ENCODE measurements at places on chromosomes 5 and 9.

DNA sequence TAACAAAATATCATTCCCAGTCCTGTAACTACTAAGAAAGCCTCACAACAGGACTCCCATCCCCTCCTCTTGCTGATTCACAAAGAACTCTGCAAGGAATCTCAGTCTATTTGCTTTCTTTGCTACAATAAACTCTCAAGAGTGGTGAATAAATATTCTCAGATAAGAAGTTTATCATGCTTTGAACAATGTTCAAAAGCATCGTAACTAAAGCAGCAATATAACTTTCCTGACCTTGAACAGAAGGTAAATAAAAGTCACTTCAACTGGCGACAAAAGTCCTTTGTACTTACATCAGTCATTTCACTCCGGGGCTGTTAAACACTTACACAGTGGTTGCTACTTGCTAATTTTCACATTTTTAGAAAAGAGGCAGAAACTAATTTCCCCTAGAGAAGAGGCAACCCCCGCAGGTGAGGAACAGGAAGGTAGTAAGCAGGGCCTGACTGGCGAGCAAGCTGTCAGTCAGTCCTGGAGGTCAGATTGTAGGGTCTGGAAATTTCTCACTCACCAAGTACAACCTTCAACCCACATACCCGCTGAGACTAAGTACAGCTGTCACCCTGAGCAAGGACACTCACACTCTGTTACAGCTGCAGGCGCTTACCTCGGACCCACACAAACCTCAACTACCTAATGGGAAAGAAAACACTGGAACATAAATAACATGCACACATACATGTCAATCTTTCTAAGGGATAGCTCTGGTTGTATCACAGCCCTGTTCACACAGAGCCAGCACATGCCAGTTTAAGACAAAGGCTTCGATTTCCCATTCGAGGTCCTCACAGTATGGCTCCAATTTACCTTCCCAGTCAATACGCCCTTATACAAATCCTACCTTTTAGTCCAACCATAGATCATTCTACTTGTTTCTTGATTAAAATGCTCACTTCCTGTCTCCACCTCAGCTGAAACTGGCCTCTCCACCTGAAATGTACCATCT lies 104.6 kb upstream of the RETREG1 start:
- no peak for DNase-seq

DNA sequence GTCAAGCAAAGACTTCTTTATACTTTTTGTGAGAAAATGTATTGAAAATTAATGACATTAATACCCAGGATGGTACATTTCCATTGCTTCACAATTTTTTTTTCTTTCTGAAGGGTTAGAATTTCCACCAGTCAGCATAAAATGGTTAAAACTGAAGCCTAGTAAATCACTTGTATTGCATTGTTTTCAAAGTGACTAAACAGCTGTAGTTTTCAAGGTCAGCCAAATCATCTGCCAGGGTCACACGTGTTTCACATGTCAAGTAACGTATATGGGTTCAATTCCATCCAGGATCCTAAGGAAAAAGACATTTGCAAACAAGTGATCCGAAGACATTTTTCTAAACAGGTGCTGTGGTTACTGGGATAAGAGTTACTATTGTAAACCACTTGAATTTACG lies 574.2 kb downstream of the RAB3C start:
- DNase-seq: no peak

- DNase-seq: no peak
Observed at GRCh38 chr9:13478160-13478559, 198.7 kb upstream of the MPDZ start.

DNA sequence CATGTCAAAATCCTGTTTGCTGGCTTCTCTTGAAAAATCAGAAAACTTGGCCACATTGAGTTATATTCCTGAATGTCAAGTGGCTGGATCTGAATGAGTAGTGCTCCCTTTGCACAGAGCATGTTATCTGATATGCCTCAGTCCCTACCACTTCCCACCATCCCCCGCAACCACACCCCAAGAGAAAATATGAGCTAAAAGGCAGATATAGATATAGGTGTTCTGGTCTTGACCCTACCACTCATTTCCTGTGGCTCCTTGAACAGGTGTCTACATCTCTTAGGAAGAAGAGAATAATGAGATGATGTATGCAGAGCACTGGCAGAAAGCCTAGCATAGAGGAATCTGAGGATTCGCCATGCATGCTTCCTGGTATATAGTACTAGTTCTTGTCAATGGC lies 6.6 kb upstream of the CYSTM1 start:
- no peak for DNase-seq

DNA sequence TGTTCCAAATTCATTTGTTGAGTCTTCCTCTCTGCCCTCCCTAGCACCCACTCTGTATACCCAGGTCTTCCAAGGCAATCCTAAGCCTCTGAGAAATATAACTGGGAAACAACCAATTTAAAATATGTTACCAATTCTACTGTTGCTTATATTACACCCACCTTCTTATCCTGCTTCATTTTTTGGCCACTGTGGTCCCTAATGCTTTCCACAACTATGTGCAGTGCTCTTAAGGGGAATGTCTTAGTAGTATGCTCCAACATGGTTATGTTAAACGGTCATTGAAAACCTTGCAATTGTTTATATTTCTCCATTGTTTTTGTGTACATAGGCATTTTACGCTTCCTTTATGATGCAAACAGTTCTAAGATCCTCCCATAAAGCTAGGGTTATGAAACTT lies 273.1 kb upstream of the HAPLN1 start:
- DNase-seq: no peak

DNA sequence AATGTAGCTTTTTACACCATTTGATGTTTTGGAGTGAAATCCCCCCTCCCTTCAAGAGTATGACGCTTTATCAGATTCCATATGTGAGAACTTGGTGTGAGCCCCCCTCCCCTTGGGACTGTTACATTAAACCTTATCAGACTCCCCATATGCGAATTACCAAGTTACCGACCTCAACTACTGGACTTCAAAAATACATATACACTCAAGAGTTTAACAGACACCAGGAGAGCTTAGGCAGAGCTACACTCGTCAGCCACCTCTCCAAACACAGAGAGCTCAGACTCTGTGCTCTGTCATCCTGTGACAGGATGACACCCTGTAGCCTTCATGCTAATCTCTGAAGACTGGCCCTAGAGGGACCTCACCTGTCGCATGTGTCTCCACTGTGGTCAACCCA lies 50.2 kb downstream of the FAM114A2 start:
- DNase-seq: no peak

DNA sequence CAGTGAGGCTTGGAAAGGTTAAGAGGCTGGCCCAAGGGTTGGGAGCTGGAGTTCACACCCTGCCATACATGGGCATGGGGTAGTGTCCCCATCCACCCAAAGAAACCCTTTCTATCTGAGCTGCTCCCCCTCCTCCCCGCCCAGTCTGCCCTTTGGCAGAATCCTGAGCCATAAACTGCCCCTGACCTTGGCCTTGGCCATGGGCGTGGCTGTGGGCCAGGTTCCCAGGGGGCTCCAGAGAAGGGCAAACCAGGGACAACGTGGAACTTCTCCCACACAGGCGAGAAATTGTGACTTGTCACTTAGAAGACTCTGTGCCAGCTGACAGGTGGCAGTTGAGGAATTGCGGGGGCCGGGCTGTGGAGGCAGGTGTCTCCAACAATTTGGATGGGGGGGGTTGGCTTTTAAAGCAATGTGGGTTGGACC lies 4.8 kb downstream of the FAM78A start:
- no peak for DNase-seq

GRCh38 chr9:16624744-16625117 lies 245.7 kb downstream of the BNC2 start:
- DNase-seq: no peak

- no peak for DNase-seq
Observed at GRCh38 chr9:104971511-104971910, 43.6 kb upstream of the ABCA1 start.

DNA sequence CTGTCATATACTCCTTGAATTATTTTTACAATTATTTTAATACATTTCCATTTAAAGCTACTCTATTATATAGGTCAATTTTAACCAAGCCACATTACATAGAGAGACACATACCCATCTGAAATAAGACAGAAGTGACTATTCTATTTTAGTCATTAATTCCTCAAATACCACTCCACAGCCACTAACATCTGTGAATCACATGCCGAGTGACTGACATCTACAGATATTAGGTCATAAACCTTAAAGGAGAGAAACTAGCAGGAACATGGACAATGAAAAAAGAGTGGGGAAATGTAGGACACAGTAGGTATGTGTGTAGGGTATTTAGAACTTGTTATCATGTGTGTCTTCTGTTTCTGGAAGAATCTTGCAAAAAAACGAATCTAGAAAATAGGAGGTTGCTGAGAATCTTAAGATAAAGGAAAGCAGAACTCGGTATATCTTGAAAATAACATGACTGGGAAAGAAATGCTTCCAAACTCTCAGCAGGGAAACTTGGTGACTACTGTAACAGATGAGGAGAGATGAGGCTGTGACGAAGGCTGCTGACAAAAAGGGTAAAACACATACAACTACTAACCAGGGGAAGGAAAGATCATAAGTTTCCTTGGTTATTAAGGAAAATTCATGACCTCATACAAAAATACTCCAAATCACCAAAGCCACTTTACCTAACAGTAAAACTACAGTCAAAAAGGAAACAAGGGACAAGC lies 84.6 kb downstream of the PLPP1 start:
- no peak for DNase-seq

GRCh38 chr9:20256284-20256948 lies 365.9 kb downstream of the MLLT3 start:
- DNase-seq: no peak

- DNase-seq: no peak
Observed at GRCh38 chr9:16869131-16869881, 1.2 kb downstream of the BNC2 start.

DNA sequence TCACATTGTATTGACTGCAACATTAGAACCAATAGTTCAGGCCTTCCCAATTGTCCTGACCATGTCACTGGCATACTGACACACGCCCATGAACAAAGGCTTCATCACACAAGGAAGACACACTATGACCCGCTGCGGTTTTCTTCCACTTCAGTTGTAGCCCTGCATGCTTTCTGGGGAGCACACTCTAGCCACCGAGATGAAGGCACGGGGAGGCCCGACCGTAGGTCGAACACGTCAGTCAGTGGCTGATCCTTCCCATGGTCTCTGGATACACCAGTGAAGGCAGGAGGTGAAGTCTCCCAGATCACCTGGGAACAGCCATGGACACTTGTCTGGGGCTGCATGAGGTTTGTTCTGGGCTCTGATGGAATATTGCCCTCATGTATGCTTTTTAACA lies 224.7 kb downstream of the FSTL4 start:
- no peak for DNase-seq

DNA sequence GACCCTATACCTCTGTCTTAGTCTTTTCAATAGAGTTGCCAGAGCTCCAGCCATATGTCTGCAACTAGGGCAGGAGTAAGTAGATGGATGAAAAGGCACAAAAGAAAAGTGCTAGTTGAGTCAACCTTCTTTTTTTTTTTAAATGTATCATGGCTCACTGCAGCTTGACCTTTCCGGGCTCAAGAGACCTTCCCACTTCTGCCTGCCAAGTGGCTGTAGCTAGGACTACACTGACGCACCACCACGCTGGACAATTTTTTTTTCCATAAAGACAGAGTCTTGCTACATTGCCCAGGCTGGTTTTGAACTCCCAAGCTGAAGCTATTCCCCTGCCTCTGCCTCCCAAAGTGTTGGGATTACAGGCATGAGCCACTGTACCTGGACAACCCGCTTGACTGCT lies 27.3 kb downstream of the FOXE1 start:
- DNase-seq: no peak

DNA sequence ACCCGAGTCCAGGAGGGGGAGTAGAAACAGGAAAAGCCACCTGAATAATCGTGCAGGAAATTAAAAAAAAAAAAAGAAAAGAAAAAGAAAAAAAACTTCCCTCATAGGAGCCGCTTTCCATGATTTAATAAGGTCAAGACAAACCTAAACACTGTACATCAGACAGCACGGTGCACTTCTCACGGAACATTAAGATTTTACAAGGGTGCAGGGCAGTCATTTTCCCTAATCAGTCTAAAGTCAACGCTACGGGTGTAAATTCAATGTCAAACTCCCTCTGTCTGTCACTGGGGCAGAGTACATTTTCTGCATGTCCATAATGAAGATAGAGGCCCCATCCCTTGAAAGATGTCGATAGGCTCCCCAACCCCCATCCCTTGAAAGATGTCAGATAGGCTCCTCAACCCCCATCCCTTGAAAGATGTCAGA lies 139.7 kb downstream of the TSSK1B start:
- no peak for DNase-seq

GRCh38 chr5:77995793-77996409 lies 219.8 kb upstream of the TBCA start:
- DNase-seq: no peak

GRCh38 chr9:8677741-8678140 lies 878.2 kb upstream of the DMAC1 start:
- DNase-seq: no peak

GRCh38 chr9:19875291-19875920 lies 86.6 kb upstream of the SLC24A2 start:
- no peak for DNase-seq

DNA sequence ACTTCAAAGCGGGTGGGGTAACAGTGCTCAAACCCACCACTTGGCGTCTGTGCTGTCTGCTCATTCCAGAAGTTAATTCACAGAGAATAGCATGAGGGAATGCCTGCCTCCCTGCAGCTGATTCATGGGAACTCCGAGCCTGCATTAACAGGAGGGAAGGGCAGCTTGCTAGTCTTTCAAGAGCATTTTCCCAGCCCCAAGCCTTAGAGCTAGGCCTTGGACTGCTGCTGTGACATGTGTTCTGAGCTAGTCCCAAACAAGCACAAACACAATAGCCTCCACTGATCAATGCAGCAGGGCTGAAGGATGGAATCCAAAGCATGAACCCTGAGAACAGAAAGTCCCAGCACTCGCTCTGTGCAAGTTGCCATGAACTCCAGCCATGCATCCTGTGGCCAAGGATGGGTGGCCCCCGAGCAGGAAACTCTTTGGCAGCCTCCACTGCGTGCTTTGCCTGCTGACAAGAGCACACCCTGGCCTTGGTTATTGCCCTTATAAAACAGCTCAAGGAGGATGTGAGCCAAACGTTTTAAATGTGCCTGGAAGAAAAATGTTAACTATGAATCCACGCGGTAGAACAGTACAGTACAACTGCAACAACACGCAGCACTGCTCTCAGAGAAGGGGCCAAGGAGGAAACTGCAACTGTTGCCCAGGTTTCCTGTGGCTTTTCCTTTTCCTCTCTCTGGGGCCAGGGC lies 653.1 kb upstream of the KLF4 start:
- no peak for DNase-seq

GRCh38 chr9:108316066-108316465 lies 539.7 kb downstream of the ACTL7B start:
- no peak for DNase-seq

DNA sequence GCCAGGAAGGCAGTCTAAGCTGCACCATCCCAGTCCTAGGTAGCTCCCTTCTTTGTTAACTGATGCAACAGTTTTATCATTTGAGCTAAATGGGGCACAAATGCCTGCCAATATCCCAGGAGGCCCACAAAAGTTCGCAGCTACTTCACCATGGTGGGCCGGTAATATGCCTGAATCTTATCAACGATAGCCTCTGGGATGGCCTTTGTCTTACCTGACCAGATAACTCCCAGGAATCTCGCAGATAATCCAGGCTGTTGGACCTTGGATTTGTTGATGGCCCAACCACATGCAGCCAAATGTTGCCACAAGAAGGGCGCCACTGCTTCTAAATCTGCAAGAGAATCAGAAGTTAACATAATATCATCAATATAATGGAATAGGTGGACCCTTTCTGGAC lies 83.8 kb upstream of the ATP10B start:
- no peak for DNase-seq

GRCh38 chr9:6944896-6945295 lies 187.1 kb downstream of the KDM4C start:
- DNase-seq: no peak

All from activated T-cell treated with anti-CD3 and anti-CD28 coated beads for 4 hours (primary cell).